ENCODE measurements at places on chromosomes 2 and 18.

DNA sequence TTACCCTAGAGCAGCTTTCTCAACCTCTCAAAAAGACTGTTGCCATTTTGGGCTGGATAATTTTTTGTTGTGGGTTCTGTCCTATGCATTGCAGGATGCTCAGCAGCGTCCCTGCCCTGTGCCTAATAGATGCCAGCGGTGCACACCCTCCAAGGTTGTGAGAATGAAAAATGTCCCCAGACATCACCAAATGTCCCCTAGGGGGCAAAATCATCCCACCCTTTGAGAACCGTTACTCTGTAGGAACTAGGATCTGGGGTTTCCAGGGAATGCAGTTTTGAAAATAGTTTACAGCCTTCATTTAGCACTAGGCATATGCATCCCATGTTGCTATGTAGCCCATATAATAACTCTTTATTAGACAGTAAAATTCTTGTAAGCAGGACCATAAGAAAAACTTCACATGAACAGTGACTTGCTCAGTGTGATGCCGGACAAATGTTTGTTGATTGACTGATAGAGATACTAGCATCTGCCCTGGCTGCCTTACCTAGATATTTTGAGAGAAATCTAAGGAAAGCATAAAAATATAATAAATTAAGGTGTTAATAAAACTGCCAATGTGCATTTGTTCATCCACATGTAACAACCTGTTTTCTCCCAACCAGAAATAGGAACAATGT, 79.2 kb upstream of the EPC2 start:
- H3K36me3 ChIP-seq, result no peaks in the 10 kb centered on the region
- no peak overlapping the region for H3K27ac ChIP-seq
- H3K4me1 ChIP-seq, result no peaks in the 10 kb centered on the region
- H3K27me3 ChIP-seq, result peaks cover 4% of the 10 kb centered on the region
- DNase-seq, result no peak
- no peak overlapping the region for H3K4me3 ChIP-seq

- no peak overlapping the region for H3K4me3 ChIP-seq
- no peaks in the 10 kb centered on the region for H3K27me3 ChIP-seq
- DNase-seq, result no peak
- H3K36me3 ChIP-seq, result peaks cover 4% of the 10 kb centered on the region
- no peak overlapping the region for H3K27ac ChIP-seq
- H3K4me1 ChIP-seq, result no peaks in the 10 kb centered on the region
Observed at GRCh38 chr18:58649966-58650816, 21.1 kb upstream of the MALT1 start.

GRCh38 chr2:70671092-70671675, 96.8 kb downstream of the ADD2 start:
- peaks cover 6% of the 10 kb centered on the region for H3K4me1 ChIP-seq
- H3K36me3 ChIP-seq, result no peaks in the 10 kb centered on the region
- no peak overlapping the region for H3K4me3 ChIP-seq
- H3K27me3 ChIP-seq, result no peaks in the 10 kb centered on the region
- no peak for DNase-seq

DNA sequence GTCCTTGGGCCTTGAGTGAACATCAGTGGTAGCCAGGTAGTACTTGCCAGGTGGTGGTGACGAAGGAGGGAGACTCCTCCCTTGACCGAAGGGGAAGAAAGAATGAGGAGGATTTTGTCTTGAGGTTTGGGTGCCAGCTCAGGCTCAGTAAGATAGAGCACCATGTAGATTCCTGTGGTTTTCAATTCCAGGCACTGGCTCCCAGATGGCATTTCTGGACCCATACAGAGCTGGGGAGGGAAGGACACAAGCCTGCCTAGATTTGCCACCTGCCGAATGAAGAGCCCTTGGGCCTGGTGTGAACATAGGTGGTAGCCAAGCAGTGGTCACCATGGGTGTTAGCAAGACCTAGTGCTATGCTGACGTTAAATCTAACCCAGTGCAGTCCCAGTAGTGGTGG, 108.8 kb upstream of the UBE2E3 start:
- no peak overlapping the region for H3K27ac ChIP-seq
- no peaks in the 10 kb centered on the region for H3K36me3 ChIP-seq
- no peaks in the 10 kb centered on the region for H3K4me1 ChIP-seq
- no peak for DNase-seq

DNA sequence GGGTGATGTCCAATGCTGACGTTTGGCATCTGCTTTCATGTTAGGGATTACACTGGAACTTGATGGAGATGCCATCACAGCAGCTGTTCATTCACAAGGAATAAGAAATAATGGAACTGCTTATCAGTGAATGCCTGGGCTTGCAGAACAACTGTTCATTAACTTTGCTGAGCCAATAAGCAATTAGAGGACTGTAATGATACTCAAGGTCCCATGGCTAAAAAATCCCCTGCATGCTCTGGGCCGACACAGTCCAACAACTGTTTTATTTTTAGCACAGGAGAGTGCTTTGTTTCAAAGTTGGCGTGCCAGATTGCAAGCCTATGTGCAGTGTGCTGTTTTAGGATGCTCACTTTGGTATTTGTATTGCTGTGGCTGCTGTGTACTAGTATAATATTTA, 408.0 kb upstream of the RGPD4 start:
- H3K4me1 ChIP-seq, result no peaks in the 10 kb centered on the region
- H3K27ac ChIP-seq, result no peak overlapping the region
- no peak overlapping the region for H3K4me3 ChIP-seq
- H3K27me3 ChIP-seq, result peaks cover 10% of the 10 kb centered on the region

- peaks cover 12% of the 10 kb centered on the region for H3K27me3 ChIP-seq
- H3K4me3 ChIP-seq, result no peak overlapping the region
- DNase-seq, result no peak
- H3K27ac ChIP-seq, result no peak overlapping the region
Observed at GRCh38 chr2:166351319-166351718, 24.4 kb downstream of the SCN9A start.

Data from mesothelial cell of epicardium (in vitro differentiated cells).